ENCODE measurements at places on chromosomes 1 and 21.

GRCh38 chr1:160056648-160057169, 13.3 kb downstream of the KCNJ10 start:
- no peak for DNase-seq

DNA sequence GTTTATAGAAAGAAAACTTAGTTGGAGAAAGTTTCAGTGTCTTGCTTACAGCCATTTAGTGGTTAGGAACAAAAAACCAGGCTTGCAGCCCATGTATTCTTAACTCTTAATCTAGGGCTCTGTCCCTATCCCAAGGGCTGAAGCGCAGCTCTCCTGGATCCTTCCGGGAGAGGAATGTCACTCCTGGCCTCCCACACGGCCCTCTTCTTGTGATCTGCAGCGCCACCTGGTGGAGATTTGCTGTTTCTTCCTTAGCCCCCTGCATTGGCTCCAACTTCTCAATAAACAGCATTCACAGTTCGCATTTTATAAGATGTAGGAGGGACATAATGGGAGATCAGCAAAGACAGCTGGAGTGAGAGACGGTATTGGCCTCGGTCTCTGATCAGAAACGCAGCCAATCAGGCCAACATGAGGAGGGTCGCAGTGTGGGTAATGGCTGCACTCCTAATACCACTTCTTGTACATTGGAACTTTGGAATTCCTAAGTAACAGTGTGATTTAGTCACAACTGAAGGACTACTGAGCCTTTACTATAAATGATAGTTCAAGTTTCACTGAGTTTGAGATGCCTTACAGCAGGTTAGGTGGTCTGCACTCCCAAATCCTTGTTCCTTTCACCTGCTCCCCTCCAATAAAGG, 283.4 kb downstream of the ASTN1 start:
- DNase-seq, result peak; percentile 71

GRCh38 chr1:65265651-65266351, 43.5 kb upstream of the DNAJC6 start:
- DNase-seq, result no peak

DNA sequence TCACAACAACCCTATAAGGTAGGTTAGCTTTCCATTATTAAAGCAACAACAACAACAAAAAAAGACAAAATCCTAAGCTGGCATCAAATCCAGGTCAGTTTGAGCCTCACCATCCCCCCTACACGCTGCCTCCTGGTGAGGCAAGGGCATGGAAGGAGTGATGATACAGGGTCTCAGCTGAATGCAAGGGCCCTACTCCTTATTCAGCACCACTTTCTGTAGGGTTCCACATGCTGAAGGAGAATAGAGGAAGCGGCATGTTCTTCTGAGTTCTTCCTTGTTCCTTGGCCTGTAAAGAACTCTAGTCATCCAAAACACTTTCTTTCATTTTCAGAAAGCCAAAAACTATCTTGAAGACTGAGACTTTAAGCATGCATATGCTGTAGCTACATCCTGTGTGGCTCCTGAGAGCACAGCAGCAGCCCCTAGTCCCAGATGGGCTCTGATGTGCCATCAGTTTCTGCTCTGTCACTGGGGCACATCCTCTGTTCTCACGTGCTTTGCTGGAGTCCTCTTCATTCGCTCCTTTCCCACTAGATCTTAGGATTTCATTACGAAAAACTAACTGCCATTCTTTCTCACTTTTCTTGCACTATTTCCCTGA, 6.2 kb downstream of the ILDR2 start:
- DNase-seq, result no peak

GRCh38 chr1:158068918-158069317, 75.5 kb downstream of the KIRREL1 start:
- no peak for DNase-seq

GRCh38 chr1:235100194-235100772, 28.4 kb downstream of the TOMM20 start:
- peak; percentile 48 for DNase-seq
